ENCODE measurements at places on chromosomes 7 and 10.

GRCh38 chr10:98536551-98536950 is 89.8 kb upstream of the HPS1 start:
- no peak for DNase-seq

DNA sequence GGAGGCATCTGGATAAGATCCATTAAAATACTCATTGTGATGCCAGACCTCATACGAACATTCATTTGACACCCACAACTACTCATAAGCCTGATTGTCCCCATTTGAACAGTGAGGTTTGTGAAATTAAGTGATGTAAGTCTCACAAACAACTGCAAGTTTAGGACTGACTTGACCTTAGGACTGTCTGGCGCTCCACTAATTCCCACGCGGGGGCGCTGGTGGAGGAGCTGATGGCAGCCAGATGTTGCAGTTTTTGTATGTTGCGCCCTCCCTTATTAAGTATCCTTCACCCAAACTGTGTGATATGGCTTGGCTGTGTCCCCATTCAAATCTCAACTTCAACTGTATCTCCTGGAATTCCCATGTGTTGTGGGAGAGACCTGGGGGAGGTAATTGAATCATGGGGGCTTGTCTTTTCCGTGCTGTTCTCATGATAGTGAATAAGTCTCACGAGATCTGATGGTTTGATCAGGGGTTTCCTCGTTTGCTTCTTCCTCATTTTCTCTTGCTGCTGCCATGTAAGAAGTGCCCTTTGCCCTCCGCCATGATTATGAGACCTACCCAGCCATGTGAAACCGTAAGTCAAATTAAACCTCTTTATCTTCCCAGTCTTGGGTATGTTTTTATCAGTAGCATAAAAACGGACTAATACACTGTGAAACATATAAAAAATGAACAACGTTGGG is 20.3 kb upstream of the TIAL1 start:
- DNase-seq, result no peak

GRCh38 chr10:79582096-79582495 is 21.9 kb upstream of the SFTPA2 start:
- no peak for DNase-seq

DNA sequence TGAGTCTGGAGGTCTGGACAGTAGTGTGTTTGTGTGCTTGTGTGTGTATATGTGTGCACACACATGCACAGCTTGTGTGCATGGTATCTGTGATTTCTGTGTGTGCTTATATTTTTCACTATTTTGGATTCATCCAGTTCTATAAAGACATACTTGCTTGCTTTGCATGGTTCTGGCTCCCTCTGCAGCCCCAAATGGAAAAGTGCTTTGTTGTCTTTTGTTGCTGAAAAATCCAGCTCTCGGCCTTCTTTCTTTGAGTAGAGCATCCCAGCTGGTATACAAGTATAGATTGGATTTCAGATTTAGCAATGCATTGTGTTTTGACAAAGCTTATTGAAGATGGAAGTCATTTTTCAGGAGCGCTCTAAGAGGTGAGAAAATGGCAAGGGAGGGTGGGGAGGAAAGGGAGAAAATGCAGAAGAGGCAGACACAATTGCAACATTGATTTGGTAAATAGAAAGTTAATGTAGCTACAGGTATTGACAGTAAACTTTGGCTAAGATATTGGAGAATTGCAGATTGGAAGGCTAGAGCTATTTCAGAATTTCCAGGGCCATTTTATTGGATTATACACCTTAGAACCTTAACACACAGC is 333.9 kb downstream of the AUTS2 start:
- peak; percentile 2 for DNase-seq

DNA sequence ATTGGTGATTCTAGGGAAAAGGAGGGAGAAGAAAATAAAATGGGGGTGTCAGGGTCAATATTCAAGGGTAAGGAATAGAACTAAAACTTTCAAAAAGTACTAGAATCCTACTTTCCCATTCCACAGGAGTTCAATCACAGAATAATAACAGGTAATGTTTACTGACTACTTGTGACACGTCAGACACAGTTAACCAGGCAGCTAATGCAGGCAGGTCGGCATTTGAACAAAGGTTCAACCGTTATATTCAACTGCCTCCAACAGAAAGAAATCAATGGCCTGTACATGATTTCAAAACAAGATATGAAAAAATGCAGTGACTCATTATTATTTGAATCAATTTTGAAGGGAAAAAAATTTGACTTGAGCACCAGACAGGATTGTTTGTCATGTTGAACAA is 3.1 kb downstream of the ASB15 start:
- no peak for DNase-seq

- DNase-seq, result no peak
These were observed 86.9 kb upstream of the GNA12 start for GRCh38 chr7:2931034-2931415.

DNA sequence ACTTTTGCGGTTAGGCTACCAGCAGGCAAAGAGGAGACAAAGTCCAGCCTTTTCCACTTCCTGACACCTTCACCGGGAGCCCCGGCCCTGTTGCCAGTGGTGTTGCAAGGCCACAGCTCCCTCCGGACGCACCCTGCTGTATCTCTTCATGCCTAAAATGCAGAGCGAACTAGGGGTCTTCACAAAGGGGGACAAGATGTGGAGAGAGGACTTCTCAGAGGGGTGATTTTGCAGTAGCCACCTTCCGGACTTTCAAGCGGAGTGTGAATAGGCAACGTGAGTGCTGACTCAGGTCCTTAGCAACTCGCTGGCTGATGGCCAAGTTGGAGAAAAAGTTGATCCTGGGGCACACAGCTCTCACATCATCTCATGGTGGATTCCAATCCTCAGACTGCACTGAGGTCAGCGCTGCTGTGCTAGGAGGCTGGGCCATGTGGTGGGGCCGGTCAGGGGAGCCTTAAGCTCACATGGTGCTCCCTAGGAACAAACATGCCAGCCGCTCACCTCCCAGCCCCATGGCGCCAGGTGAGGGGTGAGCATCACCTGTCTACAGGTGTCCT is 166.3 kb downstream of the LCOR start:
- peak; percentile 36 for DNase-seq

GRCh38 chr10:2556883-2557282 is 510.5 kb upstream of the PFKP start:
- no peak for DNase-seq

- no peak for DNase-seq
These were observed 2.3 kb downstream of the AQP1 start for GRCh38 chr7:30913821-30914515.

DNA sequence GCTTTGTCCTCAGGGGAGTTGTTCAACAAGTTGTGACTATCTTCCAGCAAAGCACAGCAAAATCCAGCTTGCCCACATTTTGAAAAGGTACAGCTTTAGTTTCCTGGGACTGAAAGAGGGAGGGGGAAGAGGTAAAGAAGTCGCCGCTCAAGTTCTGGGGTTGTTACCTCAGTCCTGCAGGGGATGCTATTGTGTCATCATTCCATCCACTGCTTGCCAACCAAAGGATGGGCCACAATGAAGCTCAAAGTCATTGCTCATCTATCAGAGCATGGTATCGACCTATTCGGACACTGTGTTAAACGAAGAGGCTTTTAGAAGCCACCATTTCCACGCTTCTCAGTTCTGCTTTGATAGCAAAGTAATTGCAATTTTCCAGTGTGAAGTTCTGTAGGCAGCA is 34.3 kb downstream of the NPY start:
- no peak for DNase-seq

- no peak for DNase-seq
These were observed 50.4 kb downstream of the IMMP2L start for GRCh38 chr7:111511845-111512244.

DNA sequence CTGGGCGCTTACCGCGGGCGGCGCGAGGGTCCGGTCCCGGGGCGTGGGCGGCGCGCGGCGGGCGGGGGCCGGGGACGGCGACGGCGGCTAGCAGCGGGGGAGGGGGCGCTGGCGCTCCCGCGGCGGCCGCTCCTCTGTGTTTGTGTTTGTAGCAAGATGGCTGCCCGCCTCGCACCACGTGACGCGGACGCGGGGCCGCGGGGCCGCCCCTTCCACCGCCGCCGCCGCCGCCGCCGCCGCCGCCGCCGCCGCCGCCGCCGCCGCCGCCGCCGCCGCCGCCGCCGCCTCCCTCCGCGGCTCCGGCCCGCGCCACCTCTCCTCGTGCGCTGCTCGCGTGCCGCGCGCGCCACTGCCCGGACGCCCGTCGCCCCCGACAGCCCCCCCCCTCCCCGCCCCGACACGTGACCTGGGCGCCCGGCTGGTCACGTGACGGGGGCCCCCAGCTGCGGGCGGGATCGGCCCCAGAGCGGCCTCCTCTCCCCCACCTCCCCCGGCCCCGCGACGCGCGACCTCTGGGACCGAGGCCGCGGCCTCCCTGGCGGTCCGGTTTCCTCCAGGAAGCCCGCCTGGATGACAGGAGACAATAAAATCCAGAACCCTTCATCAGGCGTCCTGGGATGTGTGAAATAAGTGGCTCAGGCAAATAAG is at the start of gene GIGYF1:
Gene GIGYF1, minus strand, starts transcription at position 153 of the 648 bp plus-strand sequence. CDS start 6,012 bp downstream, outside the sequence.
- peak; percentile 60 for DNase-seq

- no peak for DNase-seq
These were observed 21.3 kb upstream of the EFCAB10 start for GRCh38 chr7:105602325-105603305.

GRCh38 chr10:85124603-85125051 is 796.2 kb downstream of the CCSER2 start:
- no peak for DNase-seq

- peak; percentile 90 for DNase-seq
These were observed at the start of gene XPNPEP1 for GRCh38 chr10:109922976-109923921. TSS of gene XPNPEP1 (minus strand) at chr10:109923511. CDS start at chr10:109923433, 78 bp downstream.

DNA sequence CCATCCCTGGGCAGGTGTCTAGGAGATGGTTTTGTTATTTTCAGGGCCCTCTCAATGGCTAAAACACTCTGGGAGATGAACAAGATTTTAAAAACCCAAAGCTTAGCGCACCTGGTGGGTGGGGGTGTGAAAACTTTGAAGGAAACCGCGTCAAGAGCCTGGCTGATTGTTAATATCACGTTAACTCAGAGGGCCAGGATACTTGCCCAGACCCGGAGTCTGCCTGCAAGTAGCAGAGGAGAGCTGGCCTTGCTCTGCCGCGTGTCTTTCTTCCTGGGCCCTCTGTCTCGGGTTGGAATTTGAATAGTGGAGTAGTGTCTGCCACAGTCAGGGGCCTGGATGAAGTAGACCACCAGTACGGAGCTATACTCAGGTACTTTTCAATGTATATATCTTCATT is 1.1 kb downstream of the MGMT start:
- DNase-seq, result no peak

GRCh38 chr7:110720626-110721025 is 370.3 kb upstream of the LRRN3 start:
- DNase-seq, result no peak

- DNase-seq, result no peak
These were observed 6.7 kb upstream of the DLD start for GRCh38 chr7:107884066-107884818.

DNA sequence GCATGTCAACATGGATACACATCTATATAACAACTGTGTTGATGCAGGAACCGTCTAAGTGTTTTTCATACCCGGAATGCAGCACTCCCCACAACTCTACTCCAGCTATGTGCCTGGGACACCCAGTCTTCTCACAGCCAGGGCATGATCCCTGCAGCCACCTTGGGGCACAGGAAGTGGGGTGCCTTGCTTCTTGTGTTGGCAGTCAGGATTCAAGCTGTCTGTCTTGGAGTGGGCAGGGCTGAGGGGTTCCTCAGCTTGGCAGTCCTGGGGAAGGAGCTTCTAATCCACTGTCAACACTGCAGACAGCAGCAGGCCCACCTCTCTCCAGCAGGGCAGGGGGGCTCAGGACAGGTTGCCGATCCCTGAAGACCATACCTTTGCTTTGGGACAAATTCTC is 41.3 kb downstream of the DRGX start:
- DNase-seq, result no peak

GRCh38 chr10:99427566-99428190 is 2.7 kb downstream of the GOT1 start:
- no peak for DNase-seq

DNA sequence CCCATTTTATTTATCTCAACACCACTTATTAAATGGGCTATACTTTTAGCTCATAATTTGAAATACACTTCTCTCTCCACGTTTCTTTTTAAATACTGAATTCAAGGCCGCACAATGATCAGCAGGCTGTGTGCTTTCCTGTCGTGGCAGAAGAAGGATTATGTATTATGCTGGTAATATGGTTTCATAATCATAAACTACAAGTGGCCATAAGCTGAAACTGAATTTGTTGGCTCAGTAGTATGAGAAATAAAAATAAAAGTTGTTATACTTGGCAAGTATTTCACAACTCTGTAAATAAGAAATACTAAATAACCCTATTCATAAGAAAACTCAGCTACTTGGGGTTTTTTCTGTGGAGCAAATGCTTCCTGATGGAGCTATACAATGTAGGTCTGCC is 313.6 kb downstream of the DOCK4 start:
- DNase-seq, result no peak

- no peak for DNase-seq
These were observed 95.3 kb upstream of the MACROH2A2 start for GRCh38 chr10:69957241-69957885.

- DNase-seq, result peak; percentile 41
These were observed 18.8 kb upstream of the MET start for GRCh38 chr7:116653204-116653603.

DNA sequence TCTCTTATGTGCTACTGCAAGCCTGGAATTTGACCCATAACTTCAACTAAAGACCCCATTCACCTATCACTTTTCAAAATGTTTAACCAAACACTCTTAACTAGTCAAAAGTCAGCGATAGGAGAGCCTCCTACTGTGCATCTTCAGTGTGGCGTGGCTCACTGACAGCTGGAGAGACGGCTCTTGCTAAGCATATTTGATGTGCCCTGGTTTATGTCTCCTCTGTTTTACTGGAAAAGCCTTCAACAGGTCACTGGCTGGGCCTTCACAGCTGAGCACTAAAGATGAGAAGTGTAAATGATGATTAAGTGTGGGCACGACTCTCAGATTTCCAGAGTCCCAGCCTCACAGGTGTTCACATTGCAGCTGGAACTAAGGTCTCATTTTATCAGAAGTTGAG is 472.1 kb downstream of the SEMA3D start:
- DNase-seq, result no peak

DNA sequence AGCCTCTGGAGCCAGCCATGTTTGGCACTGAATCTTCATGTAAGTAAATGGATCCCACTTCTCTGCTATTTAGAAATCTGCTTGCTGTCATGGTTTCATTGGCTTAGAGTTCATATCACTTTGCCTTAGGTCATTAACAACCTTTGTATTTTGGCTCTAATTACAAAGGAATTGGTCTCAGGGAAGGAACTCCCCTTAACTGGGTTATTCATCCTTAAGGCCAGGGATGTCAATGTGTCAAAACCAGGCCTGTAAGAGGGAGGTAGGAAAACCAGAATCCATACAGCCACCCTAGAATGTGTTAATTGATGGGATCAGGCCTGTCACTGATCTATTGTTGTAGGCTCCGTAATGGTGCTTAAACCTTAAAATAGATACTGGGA is 67.3 kb downstream of the ST7 start:
- no peak for DNase-seq

- DNase-seq, result no peak
These were observed 11.6 kb downstream of the RPS24 start for GRCh38 chr10:78045237-78045636.

- DNase-seq, result no peak
These were observed 475.3 kb upstream of the C7orf33 start for GRCh38 chr7:148115308-148115707.

- no peak for DNase-seq
These were observed 16.8 kb downstream of the SVOPL start for GRCh38 chr7:138684340-138684739.

- DNase-seq, result no peak
These were observed 170.9 kb downstream of the POLR1F start for GRCh38 chr7:19537942-19538401.

GRCh38 chr10:51029172-51029641 is 45.1 kb upstream of the PRKG1 start:
- DNase-seq, result no peak
